Hindlimb muscle (tissue), 1 donor: ENCODE measurements at places on chromosomes 5 and 9. TPM values are rescaled to one million over a fixed set of nuclear protein-coding genes. Genes with fewer than 3 reads are reported as not detected.

ANKRD33B gene
- polyA plus RNA-seq: 2.5 TPM

DNA sequence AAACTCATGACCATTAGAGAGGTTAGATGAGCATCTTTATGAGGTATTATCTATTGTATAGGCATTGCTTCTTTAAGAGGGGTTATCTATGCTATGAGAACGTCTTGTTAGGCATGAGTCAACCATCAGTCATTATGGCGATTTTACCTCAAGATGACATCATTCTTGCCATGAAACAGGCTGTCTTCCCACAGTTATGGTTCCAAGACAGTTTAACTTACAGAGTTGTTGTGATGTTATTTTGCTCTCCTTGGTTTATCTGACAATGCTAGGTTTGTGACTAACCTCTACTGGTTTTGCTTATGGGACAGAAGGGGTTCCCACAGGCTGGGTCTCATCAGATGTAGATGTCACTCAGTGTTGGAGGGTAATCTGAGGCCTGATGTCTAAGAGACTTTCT lies 1864.7 kb upstream of the ACO1 start:
- no peak for DNase-seq

GRCh38 chr9:106291786-106292185 lies 571.2 kb upstream of the ZNF462 start:
- no peak for DNase-seq

DNA sequence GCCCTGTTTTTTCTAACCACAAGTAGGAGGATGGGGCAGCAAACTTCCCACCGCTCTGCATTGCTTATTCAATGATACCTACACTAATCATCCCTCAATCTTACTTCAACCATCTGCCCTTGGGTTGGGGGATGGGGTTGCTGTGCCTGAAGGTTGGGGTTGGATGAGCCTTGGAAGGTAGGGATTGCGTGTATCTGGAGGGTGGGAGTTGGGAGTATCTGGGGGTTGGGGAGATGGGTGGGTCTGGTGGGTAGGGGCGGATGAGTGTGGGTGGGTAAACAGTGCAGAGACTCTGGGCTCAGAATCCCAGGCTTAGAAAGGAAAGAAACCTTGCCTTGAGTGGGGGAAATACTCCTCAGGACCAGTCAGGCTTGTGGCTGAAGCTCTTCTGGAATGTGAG lies 467.4 kb downstream of the DIRAS2 start:
- no peak for DNase-seq

DNA sequence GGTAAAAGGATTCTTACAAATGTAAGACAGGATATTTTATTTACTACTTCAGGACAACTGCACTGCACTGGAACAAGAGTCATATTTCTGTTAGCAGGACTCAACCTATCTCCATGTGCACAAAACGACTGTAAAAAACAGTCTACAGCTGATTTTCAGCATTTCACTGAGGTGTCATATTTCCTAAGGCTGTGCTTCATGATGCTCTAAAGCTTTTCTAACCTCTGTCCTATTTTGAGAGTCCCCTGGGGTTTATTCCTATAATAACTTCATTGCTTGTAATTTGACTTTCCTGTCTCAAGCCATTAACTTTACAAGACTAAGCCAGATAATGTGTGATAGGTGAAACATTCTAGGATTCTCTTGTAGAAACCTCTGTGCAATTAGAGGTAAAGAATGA lies 472.3 kb downstream of the HINT1 start:
- DNase-seq: peak; percentile 2

- DNase-seq: no peak
These were observed 376.0 kb upstream of the SMARCA2 start for GRCh38 chr9:1639166-1639565.

DNA sequence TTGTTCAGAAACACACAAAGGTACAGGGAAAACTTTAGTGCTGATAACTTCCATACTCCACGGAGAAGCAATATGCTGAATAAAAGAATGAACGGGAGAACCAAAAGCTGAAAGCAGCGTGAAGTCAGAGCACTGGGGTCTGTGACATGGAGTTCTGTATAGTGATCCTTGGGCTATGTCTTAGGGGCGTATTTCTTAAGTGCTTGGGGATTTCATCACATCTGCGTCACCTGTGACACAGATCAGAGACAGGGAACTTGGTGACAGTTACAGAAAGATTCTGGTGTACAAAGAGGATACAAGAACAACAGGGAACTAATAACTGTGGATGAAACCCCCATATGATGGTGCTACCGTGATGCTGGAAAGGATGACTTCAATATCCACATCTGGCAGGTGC lies 81.9 kb downstream of the MARCHF3 start:
- DNase-seq: no peak

CD72 gene
- 2.6 TPM for polyA plus RNA-seq

GRCh38 chr5:146816775-146817387 lies 61.7 kb downstream of the PPP2R2B start:
- DNase-seq: no peak

CDX1 gene
- polyA plus RNA-seq: 0.19 TPM

GRCh38 chr5:25005431-25005830 lies 360.7 kb upstream of the CDH10 start:
- no peak for DNase-seq

- no peak for DNase-seq
These were observed at the start of gene TIFAB for GRCh38 chr5:135452321-135453030. TSS of gene TIFAB (minus strand) at chr5:135452351. CDS start at chr5:135449939, 2,412 bp downstream.

SPATA9 gene
- 1.4 TPM for polyA plus RNA-seq

CTXN3 gene
- polyA plus RNA-seq: 1.2 TPM

CD14 gene
- polyA plus RNA-seq: 30.9 TPM

DNA sequence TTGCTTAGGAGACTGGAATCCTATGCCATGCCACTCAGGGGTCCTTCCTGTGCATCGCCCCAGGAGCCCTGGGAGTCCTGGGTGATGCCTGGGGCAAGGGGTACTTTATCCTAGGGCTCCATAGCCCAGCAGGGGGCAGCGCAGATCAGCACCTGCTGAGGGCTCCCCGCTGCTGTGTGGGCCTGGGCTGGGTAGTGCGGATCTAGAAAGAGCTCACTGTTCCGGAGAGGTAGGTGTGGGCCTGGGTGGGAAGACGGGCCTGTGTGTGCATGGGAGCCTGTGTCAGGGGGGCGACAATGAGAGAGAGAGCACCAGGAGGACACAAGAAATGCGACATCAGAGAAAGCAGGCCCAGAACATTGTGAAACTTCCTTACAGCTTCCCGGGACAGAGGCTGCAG lies 11.4 kb upstream of the DAB2IP start:
- no peak for DNase-seq

CXCL14 gene
- 41.2 TPM for polyA plus RNA-seq

GRCh38 chr5:1497795-1498622 lies 25.8 kb downstream of the LPCAT1 start:
- peak; percentile 43 for DNase-seq

DNA sequence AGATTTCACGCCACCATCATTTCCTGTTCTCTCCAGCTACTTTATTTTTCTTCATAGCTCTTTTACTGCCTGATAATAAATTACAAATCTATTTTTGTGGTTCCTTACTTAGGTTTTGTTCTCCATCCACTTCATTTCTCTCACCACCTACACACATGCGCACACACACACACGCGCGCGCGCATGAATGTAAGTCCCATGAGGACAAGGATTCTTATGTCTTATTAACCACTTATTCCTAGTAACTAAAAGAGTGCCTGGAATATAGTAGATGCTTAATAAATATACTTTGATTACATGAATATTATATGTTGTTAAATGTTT lies 116.5 kb downstream of the TRPM6 start:
- DNase-seq: no peak

DNA sequence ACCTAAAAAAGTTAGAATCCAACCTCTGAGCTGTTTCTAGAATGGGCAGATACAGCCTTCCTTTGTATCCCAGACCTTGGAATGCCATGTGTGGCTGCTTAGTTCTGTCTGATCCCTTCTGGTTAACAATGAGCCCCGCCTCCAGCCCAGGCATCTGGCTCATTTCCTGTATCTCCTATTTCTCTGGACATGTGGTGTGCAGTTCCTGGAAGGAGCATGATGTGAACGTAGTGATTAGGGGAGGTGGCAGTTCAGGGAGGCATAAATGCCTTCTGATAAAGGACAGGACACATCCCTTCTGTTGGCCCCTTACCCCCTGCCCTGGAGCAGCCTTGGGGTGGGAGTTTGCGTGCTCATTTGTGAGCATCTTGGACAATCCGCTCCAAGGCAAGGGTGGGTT lies 243.0 kb downstream of the ZSWIM6 start:
- no peak for DNase-seq

PCDHGC3 gene
- polyA plus RNA-seq: 119 TPM

ZNF618 gene
- 15.1 TPM for polyA plus RNA-seq

GABRA6 gene
- not detected for polyA plus RNA-seq

VCAN gene
- 211 TPM for polyA plus RNA-seq

- DNase-seq: no peak
These were observed 140.8 kb downstream of the PRR16 start for GRCh38 chr5:120604884-120605283.

DNA sequence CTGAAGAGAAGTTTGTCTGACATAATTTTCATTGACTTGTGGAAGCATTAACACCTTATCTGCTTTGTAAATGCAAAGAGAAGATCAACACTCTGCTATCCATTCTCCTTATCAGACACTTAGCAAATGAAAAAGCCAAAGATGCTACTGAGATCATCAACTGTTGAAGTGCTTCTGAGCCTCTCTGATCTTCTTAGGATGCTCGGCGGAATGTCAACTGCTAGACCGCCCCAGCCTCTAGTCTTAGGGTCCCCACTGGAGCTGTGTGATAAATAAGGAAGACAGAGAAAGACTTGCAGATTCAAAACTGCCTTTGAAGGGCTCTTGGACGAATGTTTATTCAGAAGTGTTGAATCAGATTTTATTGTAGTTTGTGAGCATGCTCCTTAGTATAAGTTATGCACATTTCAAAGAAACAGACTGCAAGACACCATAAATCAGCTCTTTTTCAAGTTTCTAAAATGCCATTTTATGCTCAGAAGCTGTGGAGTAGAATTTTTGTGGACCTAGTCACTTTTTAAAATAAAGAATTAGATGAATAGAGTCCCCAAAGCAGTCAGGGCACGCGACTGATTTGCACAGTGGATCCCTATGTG lies 197.9 kb downstream of the DIRAS2 start:
- no peak for DNase-seq

TNIP1 gene
- polyA plus RNA-seq: 94.1 TPM

GRCh38 chr5:159878988-159879471 lies 37.3 kb upstream of the ADRA1B start:
- DNase-seq: peak; percentile 76

DNA sequence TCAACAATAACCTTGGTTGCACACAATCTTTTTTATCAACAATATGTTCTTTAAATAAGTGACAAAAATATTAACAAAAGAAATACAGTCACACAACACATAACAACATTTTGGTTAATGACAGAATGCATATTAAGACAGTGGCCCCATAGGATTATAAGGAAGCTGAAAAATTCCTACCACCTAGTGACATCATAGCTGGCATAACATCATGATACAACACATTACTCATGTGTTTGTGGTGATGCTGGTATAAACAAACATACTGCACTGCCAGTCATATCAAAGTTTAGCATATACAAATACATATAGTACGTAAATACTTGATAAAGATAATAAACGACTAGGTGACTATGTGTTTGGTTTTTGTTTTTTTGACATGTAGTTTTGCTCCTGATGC lies 344.8 kb upstream of the POU5F2 start:
- DNase-seq: no peak

GRCh38 chr9:91868732-91869391 lies 81.2 kb downstream of the ROR2 start:
- DNase-seq: no peak

DNA sequence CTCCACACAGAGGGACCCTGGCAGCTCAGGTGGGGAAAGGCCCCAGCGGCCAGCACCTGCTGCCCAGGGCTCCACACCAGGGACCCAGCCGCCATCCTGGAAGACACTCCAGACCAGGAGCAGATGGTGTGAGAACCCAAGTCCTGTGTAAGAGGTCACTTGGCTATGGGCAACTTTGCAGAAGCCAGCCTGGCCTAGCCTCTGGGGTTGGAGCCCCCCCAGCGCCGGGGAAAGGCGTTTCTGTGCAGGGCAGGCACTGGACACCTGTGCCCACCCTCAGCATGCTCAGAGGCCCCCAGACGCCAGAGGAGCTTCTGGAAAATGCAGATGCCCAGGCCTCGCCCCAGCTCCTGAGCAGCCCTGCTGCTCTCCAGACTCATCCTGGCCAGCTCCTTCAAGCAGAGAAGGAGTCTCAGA lies 34.0 kb downstream of the RASGEF1C start:
- no peak for DNase-seq

CAPSL gene
- polyA plus RNA-seq: not detected

RANBP3L gene
- 0.53 TPM for polyA plus RNA-seq

- peak; percentile 66 for DNase-seq
These were observed 59.2 kb upstream of the CLINT1 start for GRCh38 chr5:157917899-157918809.

AGXT2 gene
- not detected for polyA plus RNA-seq

GRM6 gene
- 0.72 TPM for polyA plus RNA-seq

- DNase-seq: no peak
These were observed 43.9 kb upstream of the SEMA4D start for GRCh38 chr9:89541798-89542197.

DNA sequence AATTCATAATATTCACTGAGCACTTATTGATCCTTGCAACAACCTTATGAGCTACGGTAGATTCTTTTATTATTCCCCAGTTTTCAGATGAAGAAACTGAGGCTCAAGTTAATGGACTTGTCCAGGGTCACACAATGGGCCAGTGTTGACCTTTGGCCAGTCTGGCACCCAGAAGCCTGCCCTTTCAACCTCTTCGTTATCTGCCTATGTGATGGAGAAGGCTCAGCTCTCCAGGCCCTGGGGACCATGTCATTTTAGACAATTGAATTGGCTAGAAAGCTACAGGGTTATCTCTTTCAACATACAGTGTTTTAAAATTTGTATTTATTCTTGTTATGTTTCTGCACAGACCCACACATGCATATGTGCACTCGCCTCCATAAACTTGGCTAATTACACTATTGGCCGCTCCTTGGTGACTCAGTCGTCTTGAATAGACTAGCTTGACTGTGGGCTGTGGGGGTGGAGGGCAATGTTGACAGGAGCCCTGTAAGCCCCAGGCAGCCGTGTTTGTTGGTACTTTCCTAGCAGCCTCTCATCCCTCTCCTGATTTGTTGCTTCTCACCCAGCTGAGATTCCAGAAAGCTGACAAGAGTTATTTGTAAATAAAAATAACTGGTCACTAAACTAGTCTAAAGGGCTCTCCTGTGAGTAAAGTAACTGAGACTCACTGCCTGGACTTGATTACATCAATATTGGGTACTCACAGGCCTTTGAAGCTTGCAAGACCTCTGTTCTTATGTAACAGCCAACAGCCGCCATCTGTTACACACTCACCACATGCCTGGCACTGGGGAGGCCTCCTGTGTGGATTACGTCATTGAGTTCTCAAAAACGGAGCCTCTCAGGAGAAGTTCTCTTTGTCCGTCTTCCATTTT lies 8.5 kb upstream of the ANGPTL2 start:
- no peak for DNase-seq

- no peak for DNase-seq
These were observed 273.3 kb downstream of the BNC2 start for GRCh38 chr9:16597136-16597535.

NDUFS4 gene
- polyA plus RNA-seq: 93.3 TPM
